Esophagus squamous epithelium (tissue), 5 donors: ENCODE measurements at places on chromosomes 3 and 15.

DNA sequence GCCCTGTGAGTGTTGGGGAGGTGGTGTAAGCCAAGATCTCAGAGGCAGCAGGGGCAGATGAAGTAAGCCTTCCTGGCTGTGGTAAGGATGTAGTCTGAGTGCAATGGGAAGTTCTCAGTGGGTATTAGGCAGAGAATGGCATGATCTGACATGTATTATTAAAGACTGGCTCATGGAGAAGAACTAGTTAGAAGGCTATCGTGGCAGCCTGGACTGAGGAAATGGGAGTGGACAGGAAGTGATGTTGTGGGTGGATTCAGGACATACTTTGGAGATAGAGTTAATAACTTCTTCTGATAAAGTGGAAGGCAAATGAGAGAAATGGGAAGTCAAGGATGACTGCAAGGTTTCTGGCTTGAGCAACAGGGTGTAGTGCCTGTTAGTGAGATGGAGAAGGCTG is 250.9 kb upstream of the CFAP20DC start:
- no peak for DNase-seq

DNA sequence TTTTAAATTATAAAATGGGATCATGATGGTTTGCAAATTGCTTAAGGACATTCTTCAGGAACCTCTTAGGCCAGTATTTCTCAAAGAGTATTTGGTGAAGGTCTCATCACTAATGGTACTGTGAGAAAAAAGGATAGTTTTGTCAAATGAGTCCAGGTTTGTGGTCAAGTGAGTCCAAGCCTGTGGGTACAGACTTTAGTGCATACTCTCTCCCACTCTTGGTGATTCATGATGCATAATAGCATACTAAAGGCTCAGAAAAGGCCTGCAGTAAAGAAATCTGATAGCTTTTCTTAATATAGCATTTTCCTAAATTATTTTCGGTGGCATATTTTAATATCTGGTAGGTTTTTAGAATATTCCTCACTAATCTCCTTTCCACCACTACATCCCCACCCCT is 20.0 kb downstream of the BOC start:
- no peak for DNase-seq

DNA sequence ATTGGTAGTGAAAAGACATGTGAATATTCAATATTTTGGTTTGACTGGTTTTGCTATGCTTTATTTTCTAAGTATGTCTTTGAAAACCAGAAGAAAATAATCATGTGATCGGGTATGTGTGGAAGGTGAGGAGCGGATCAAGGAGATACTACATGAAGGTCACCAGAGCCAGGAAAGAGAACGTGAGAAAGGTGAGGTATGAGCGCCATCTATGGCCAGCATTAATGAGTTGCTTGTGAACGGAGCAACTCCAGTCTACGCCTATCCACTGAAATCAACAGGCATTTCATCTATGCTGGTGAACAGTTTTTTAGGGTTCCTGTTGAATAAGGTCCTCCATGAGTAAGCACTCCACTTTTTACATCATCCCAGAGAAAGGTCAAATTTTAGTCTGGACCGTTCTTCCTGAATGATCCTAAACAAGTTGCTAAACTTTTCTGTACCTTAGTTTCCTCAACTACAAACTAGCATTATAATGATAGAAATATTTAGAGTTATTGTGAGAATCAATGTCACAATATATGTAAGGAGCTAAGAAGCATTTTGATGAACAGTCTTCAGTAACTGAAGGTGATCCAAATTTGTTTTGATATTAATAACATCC is 1435.2 kb upstream of the CADM2 start:
- DNase-seq, result no peak

DNA sequence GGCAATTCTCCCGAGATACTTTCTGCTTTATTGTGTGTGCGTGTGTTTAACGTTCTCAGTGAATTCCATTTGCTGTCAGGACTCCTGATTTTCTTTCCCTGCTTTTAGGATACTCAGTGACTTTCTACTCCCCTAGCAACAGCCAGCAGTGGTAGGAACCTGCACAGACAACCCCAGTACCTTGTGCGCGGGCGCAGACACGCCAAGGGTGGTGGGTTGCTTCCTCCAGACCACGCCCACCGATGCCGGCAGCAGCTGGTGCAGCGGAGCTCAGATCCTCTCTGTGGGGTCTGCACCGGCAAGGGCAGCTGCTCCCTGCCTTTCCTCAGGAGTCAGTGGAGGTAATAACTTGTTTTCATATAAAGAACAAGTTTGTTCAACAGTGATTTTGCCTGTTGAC is 225.1 kb upstream of the NDN start:
- no peak for DNase-seq

GRCh38 chr3:198113206-198114053 is 153.4 kb downstream of the LMLN start:
- DNase-seq, result no peak
